Uterus (tissue), 4 donors: ENCODE measurements at places on chromosomes 2 and 18. TPM values are rescaled to one million over a fixed set of nuclear protein-coding genes. Genes with fewer than 3 reads are reported as not detected.

GRCh38 chr2:205274801-205275200 lies 407.5 kb upstream of the NRP2 start:
- no peaks in the 10 kb centered on the region for H3K4me1 ChIP-seq
- DNase-seq = no peak
- H3K27me3 ChIP-seq = no peaks in the 10 kb centered on the region
- no peak overlapping the region for H3K4me3 ChIP-seq
- no peak overlapping the region for H3K27ac ChIP-seq

GRCh38 chr2:200677171-200677570 lies 91.4 kb downstream of the AOX1 start:
- no peak overlapping the region for H3K4me3 ChIP-seq
- H3K27me3 ChIP-seq = no peaks in the 10 kb centered on the region
- H3K36me3 ChIP-seq = no peaks in the 10 kb centered on the region
- DNase-seq = no peak
- H3K27ac ChIP-seq = no peak overlapping the region

DNA sequence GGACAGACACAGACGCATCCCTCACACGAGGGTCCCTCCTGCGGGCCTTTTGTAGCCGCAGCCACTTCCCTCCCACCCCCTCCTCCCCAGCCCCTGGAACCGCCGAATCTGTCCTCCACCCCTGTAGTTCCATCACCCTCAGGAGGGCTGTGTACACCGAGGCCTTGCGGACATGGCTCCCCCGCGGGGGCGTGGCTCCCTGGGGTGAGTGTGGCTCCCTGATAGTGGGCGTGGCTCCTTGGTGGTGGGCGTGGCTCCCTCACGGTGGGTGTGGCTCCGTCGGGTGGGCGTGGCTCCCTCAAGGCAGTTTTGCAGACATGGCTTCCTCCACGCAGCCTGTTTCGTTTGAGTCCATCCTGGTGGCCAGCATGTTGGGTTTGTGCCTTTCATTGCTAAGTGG lies 420.7 kb upstream of the SALL3 start:
- no peaks in the 10 kb centered on the region for H3K36me3 ChIP-seq
- H3K27me3 ChIP-seq = no peaks in the 10 kb centered on the region
- no peak overlapping the region for H3K27ac ChIP-seq
- no peak for DNase-seq

The LOXHD1 gene
- not detected for total RNA-seq

DNA sequence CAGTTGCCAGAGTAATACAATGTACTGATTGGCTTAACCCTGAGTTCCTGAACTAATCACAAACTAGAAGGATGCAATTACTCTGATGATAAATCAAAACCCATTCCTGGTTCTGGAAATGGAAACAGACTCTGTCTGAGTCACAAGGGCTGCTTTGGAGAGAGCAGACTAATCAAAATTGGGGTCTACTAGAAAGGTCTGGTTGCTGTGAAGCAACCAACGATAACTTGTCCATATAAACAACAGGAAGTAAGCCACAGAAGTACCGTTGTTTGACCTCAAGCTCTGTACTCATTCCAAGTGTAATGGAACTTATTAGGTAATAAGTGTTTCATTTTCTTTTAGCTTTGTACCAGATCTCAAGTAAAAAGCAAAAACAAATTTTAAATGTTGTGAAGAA lies 49.7 kb downstream of the RASGRP3 start:
- no peaks in the 10 kb centered on the region for H3K36me3 ChIP-seq
- no peak overlapping the region for H3K27ac ChIP-seq
- H3K4me1 ChIP-seq = no peaks in the 10 kb centered on the region
- no peak overlapping the region for H3K4me3 ChIP-seq
- no peak for DNase-seq

DNA sequence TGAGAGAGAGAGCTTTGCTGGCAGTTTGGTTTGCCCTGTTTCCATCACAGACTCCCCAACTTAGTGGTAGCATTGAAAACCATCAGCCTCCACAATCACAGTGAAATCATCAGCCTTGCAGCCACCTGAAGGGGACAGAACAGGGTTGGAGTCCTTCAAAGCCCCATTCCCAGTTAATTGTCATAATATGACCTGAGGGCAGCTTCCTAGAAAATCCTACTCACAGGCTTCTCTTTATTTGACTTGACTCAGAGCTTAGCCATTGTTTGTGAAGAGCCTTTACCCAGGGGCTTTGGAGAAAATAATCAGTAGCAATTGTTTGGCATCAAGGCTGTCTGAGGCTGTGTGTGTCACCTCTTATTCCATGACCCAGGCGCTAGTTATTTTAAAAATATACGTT lies 308.7 kb downstream of the CBLN2 start:
- H3K4me3 ChIP-seq = no peak overlapping the region
- DNase-seq = no peak
- H3K27ac ChIP-seq = no peak overlapping the region
- H3K36me3 ChIP-seq = no peaks in the 10 kb centered on the region
- no peaks in the 10 kb centered on the region for H3K4me1 ChIP-seq
- no peaks in the 10 kb centered on the region for H3K27me3 ChIP-seq
